Thymus (tissue), 14 donors: ENCODE measurements at places on chromosomes 12 and 14. TPM values are rescaled to one million over a fixed set of nuclear protein-coding genes. Genes with fewer than 3 reads are reported as not detected.

- H3K36me3 ChIP-seq = no peaks in the 10 kb centered on the region
- no peak overlapping the region for H3K27ac ChIP-seq
- no peak overlapping the region for H3K4me3 ChIP-seq
- no peak for DNase-seq
These were observed 24.2 kb downstream of the FGD4 start for GRCh38 chr12:32423559-32423958.

- H3K27ac ChIP-seq = no peak overlapping the region
- H3K36me3 ChIP-seq = no peaks in the 10 kb centered on the region
- H3K27me3 ChIP-seq = no peaks in the 10 kb centered on the region
- no peak for DNase-seq
- H3K4me1 ChIP-seq = no peaks in the 10 kb centered on the region
- no peak overlapping the region for H3K4me3 ChIP-seq
These were observed 121.2 kb upstream of the SLC38A2 start for GRCh38 chr12:46493834-46494181.

DNA sequence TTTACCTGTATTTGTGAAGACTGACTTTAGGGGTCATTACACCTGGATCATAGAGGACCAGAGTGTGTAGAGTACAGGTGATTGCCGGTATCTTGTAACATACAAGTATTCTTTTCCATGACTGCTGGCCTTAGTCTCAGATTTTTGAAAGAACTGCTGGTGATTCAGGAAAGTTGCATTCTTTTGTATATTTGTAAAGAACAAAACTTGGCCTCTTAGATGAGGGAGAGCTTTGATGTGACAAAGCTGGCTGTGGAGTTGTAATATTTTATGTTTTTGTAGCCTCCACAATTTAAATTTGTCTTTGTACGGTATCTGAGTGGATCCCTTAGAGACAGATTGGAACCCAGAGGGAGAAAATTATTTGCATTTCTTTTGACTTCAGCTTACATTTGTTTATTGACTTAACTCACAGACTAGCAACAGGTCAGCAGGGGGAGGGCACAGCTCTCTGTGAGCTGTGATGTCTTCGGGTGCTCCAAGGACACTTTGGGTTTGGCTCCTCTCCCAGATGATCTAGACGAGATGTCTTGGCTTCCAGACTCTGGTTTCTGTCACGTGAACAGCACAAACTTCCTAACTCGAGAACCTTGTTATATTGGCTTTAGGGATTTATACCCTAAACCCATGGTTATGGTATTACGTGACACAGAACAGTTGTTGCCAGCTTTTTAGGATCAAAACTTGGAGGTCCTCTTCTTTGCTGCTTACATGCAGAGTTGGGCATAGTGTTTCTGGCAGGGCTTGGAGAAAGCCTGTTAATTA, 65.9 kb downstream of the DAAM1 start:
- H3K4me3 ChIP-seq = no peak overlapping the region
- H3K27ac ChIP-seq = no peak overlapping the region
- no peak for DNase-seq

DNA sequence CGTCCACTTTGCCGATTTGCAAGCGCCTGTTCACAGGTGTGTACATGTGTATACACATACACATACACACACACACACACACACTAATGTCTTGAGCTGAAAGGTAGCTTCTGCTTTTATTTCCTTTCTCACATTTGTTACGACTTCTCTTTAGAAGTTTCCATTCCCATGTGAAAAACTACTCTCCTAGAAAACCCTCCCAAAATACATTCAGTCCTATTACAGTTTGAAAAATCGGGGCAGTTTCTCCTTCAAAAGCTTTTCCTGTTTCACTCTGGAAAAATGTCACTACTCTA, 3.9 kb downstream of the BLTP3B start:
- H3K4me1 ChIP-seq = peaks cover 5% of the 10 kb centered on the region
- no peak for DNase-seq
- no peaks in the 10 kb centered on the region for H3K36me3 ChIP-seq
- no peak overlapping the region for H3K4me3 ChIP-seq

DNA sequence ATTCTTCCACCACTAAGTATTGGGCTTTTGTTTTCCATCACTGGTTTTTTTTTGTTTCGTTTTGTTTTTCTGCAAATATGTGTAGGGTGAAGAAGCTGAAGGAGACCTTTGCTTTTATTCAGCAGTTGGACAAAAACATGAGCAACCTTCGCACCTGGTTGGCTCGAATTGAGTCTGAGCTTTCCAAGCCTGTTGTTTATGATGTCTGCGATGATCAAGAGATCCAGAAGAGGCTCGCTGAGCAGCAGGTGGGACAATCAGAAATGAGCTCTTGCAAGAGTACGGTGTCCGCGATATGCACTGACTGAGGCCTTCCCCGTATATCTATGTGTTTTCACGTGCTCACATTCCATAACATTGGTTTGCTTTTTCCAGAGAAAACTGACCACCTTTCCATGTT, 91.5 kb downstream of the ESR2 start:
- H3K4me3 ChIP-seq = no peak overlapping the region
- peaks cover 58% of the 10 kb centered on the region for H3K4me1 ChIP-seq
- H3K27me3 ChIP-seq = no peaks in the 10 kb centered on the region
- no peak for DNase-seq
- H3K27ac ChIP-seq = peak overlapping the region; percentile 69

The SPTSSA gene
- total RNA-seq = 2.4 TPM

DNA sequence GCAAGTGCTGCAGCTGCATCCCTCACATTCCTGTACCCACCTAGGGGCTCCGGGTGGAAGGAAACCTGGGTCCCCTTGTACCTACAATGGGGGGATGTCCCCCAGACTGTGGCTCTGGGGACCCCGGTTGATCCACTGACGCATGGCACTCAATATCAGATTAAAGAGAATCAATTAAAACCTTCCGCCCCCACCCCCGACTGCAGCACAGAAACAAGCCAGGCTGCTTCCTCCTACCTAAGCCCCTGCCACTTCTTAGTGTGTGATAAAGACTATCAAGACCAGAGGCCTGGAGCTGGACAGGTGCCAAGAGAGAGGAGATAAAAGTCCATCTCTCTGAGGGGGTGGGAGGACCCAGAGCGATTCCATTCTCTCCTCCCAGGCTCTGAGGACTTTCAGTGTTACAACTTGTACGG, 28.2 kb upstream of the RPLP0 start:
- H3K27me3 ChIP-seq = no peaks in the 10 kb centered on the region
- peak overlapping the region; percentile 77 for H3K27ac ChIP-seq
- no peaks in the 10 kb centered on the region for H3K36me3 ChIP-seq
- no peak overlapping the region for H3K4me3 ChIP-seq
- no peak for DNase-seq
- H3K4me1 ChIP-seq = peaks cover 78% of the 10 kb centered on the region

The RHEBL1 gene
- 3.2 TPM for total RNA-seq

- DNase-seq = no peak
- no peaks in the 10 kb centered on the region for H3K4me1 ChIP-seq
- no peaks in the 10 kb centered on the region for H3K36me3 ChIP-seq
These were observed 86.5 kb upstream of the CEP83 start for GRCh38 chr12:94545935-94546771.

DNA sequence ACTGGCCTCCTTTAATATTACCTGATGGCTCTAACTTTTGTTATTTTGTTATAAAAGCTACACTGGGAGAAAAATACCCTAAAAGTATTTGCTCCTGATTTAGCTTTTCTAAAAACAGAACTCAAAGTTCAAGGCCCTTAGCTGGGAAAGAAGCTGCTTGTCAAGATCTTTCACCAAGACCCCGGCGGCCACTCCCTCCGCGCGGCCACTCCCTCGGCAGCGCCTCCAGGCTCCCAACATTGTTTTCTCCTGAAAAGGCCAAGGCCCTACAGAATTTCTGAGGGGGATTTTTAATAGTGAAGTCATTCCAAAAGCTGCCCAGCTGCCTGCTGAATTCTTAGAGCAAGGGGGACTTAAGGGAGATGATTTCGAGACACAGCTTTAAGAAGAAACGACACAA, 96.4 kb downstream of the NTN4 start:
- H3K27ac ChIP-seq = no peak overlapping the region
- no peak for DNase-seq
- no peaks in the 10 kb centered on the region for H3K27me3 ChIP-seq
- H3K4me3 ChIP-seq = no peak overlapping the region

The MYH6 gene
- 0.05 TPM for total RNA-seq

The RNASE9 gene
- not detected for total RNA-seq

The ESRRB gene
- total RNA-seq = 0.47 TPM

GRCh38 chr12:3316776-3317480, 174.1 kb upstream of the PRMT8 start:
- no peak overlapping the region for H3K27ac ChIP-seq
- DNase-seq = no peak
- H3K36me3 ChIP-seq = no peaks in the 10 kb centered on the region
- H3K4me1 ChIP-seq = no peaks in the 10 kb centered on the region

GRCh38 chr12:54018468-54018984, 9.7 kb upstream of the HOXC6 start:
- H3K4me3 ChIP-seq = peak overlapping the region; percentile 49
- no peak overlapping the region for H3K27ac ChIP-seq
- H3K4me1 ChIP-seq = peaks cover 3% of the 10 kb centered on the region
- DNase-seq = no peak
- no peaks in the 10 kb centered on the region for H3K36me3 ChIP-seq

The METTL25 gene
- 24.8 TPM for total RNA-seq

DNA sequence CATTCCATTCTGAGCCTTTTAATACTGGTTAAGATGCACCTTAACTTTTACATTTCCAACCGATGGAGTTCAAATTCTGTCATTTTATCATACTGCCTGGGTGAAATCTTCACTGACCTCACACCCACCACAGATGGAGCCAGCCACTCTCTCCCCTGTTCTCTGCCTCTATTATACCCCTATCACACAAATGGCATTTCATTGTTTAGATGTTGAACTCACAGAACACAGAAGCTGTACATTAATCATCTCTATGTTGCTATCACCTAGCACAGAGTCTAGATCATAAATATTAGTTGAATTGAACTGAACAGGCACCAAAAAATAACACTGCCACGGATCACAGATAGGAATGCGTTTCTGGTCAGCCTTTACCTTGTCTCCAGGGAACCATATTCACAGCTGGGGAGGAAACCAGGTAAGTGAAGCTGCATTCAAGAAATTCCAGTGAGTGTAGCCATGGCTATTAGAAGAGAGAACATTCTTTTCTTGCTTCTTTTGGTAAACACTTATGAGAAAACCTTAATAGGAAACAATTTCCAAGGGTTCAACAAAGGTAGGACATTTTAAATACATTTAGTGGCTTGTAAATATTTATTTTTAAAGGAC, 194.9 kb upstream of the RMST start:
- no peaks in the 10 kb centered on the region for H3K4me1 ChIP-seq
- H3K4me3 ChIP-seq = no peak overlapping the region
- H3K27ac ChIP-seq = no peak overlapping the region
- DNase-seq = no peak

The RNF34 gene
- total RNA-seq = 41.2 TPM

DNA sequence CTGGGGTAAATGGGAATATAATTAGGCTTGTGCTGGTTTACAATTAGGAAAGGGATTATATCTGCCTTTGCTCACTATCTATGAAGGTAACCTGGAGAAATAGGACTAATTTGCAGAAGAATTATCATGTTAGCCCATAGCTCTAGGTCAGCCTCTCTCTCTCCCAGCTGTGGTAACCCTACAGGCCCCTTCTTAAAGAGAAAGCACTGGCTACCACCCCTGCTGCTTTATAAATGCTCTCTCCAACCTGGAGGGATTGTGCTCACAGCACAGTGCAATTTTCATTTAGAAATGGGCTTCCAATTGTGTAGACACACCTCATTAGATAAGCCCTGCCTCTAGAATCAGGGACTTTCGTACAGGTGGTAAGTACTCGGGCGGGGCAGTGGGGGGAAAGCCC, 22.7 kb upstream of the MGST1 start:
- H3K4me1 ChIP-seq = no peaks in the 10 kb centered on the region
- no peak overlapping the region for H3K27ac ChIP-seq
- no peaks in the 10 kb centered on the region for H3K36me3 ChIP-seq
- H3K4me3 ChIP-seq = no peak overlapping the region

GRCh38 chr12:30063435-30063945, 279.7 kb upstream of the TMTC1 start:
- H3K36me3 ChIP-seq = no peaks in the 10 kb centered on the region
- no peaks in the 10 kb centered on the region for H3K4me1 ChIP-seq
- no peak overlapping the region for H3K4me3 ChIP-seq
- DNase-seq = no peak
- H3K27me3 ChIP-seq = no peaks in the 10 kb centered on the region
- H3K27ac ChIP-seq = no peak overlapping the region

The RNASE7 gene
- 0.47 TPM for total RNA-seq

DNA sequence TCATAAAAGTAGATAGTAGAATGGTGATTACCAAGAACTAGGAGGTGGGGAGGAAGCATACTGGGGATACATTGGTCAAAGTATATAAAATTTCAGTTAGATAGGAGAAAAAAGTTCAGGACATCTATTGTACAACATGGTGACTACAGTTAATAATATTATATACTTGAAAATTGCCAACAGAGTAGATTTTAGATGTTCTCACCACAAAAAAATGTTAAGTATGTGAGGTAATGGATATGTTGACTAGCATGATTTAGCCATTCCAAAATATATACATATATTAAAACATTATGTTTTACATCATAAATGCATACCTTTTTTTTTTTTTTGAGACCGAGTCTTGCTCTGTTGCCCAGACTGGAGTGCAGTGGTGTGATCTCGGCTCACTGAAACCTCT, 31.0 kb downstream of the TMEM116 start:
- H3K4me1 ChIP-seq = no peaks in the 10 kb centered on the region
- no peak overlapping the region for H3K27ac ChIP-seq
- no peaks in the 10 kb centered on the region for H3K27me3 ChIP-seq

DNA sequence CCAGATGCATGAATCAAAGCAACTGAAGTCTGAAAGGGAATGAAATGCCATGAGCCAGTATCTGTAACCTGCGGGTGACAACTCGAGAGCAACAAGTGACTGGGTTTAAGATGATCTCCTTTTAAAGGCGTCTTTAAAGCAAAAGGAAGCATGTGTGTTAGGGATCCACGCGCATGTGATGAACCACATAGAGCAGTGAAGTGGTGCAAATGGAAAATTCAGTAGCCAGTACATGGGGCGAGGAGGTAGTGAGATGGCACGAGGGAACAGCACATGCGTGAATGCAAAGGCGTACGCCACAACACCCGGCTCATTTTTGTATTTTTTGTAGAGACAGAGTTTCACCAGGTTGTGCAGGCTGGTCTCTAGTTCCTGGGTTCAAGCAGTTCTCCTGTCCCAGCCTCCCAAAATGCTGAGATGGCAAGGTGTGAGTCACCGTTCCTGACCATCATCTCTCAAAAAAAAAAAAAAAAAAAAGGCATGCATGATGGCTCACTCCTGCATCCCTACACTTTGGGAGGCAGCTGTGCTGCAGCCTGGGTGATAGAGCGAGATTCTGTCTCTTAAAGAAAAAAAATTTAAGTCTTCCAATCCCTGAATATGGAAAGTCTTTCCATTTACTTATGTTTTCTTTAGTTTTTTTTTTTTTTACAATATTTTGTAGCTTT, 24.6 kb upstream of the BCL7A start:
- H3K36me3 ChIP-seq = peaks cover 7% of the 10 kb centered on the region
- no peak for DNase-seq
- H3K27ac ChIP-seq = peak overlapping the region; percentile 20
- no peaks in the 10 kb centered on the region for H3K27me3 ChIP-seq
- no peak overlapping the region for H3K4me3 ChIP-seq

The PRH2 gene
- total RNA-seq = 0.80 TPM

The PTCSC3 gene
- total RNA-seq = not detected

The STAC3 gene
- 2.1 TPM for total RNA-seq
